ENCODE measurements at places on chromosomes 5 and 9. TPM values are rescaled to one million over a fixed set of nuclear protein-coding genes. Genes with fewer than 3 reads are reported as not detected.

CXCL14 gene
- not detected for total RNA-seq

KCNIP1 gene
- not detected for total RNA-seq

NFIL3 gene
- total RNA-seq, result 17.2 TPM

PCDHA9 gene
- total RNA-seq, result not detected

CAMK4 gene
- 4.5 TPM for total RNA-seq

FOXD4L5 gene
- 0.07 TPM for total RNA-seq

SMIM32 gene
- total RNA-seq, result not detected

VCAN gene
- total RNA-seq, result 23.1 TPM

KIF20A gene
- total RNA-seq, result 34.8 TPM

UBAP1 gene
- total RNA-seq, result 41.7 TPM

TIFAB gene
- not detected for total RNA-seq

TEK gene
- 3.9 TPM for total RNA-seq

PAEP gene
- total RNA-seq, result not detected

SOHLH1 gene
- not detected for total RNA-seq

IFNA1 gene
- total RNA-seq, result not detected

SLC25A2 gene
- total RNA-seq, result 0.24 TPM

CCNI2 gene
- total RNA-seq, result not detected

IRX1 gene
- total RNA-seq, result not detected

NME5 gene
- 0.84 TPM for total RNA-seq

PCDHA2 gene
- total RNA-seq, result not detected
